ENCODE measurements at places on chromosomes 6 and 20. TPM values are rescaled to one million over a fixed set of nuclear protein-coding genes. Genes with fewer than 3 reads are reported as not detected.
A peak's percentile ranks its signal among the peaks of the same experiment; 100 is the strongest.

Gene BPIFB2
- 0.27 TPM for total RNA-seq

DNA sequence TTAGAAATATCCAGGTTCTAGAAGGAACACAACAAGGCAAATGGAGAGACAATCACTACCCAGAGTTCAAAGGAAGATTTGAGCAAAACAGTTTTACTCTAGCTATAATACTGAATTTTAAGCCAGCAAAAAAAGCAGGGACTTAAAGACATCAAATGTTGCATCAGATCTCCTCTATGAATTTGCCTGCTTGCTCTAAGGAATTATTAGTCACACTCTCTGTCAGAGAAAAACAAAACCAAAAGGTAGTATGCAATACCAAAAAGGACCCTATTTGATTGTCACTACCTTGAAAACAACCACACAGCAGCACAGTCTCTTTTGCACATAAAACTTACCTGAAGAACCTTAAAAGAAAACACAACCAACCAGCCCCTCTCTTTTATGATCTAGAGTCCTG, 46.3 kb downstream of the BTBD9 start:
- H3K4me3 ChIP-seq: no peak overlapping the region
- no peaks in the 10 kb centered on the region for H3K27me3 ChIP-seq
- H3K27ac ChIP-seq: no peak overlapping the region

Gene HRH3
- not detected for total RNA-seq

Gene BPIFA1
- total RNA-seq: 0.26 TPM

- peaks cover 44% of the 10 kb centered on the region for H3K4me1 ChIP-seq
- peak overlapping the region; percentile 84 for H3K27ac ChIP-seq
- H3K4me3 ChIP-seq: peak overlapping the region; percentile 77
- no peaks in the 10 kb centered on the region for H3K27me3 ChIP-seq
- peak; percentile 93 for DNase-seq
- peaks cover 6% of the 10 kb centered on the region for H3K36me3 ChIP-seq
These were observed 1.3 kb downstream of the VEGFA start for GRCh38 chr6:43771210-43771857.

Gene SLC17A3
- total RNA-seq: not detected

Gene CST5
- total RNA-seq: not detected

DNA sequence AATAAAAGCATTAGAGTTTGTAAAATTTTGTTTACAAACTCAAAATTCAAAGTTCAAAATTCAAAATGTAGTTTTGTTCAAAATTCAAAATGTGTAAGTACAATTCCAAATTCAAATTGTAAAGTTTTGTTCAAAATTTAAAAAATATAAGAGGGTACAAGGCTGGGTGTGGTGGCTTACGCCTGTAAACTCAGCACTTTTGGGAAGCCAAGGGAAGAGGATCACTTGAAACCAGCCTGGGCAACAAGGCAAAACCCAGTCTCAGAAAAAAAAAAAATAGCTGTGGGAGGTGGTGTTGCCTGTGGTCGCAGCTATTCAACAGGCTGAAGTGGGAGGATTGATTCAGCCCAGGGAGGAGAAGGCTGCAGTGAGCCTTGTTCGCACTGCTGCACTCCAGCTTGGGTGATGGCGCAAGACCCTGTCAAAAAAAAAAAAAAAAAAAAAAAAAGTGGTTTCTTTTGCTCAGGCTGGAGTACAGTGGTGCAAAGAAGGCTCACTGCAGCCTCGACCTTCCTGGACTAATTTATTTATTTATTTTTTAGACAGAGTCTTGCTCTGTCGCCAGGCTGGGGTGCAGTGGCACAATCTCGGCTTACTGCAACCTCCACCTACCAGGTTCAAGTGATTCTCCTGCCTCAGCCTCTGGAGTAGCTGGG, 5.4 kb upstream of the ZBTB12 start:
- no peak for DNase-seq
- H3K27ac ChIP-seq: no peak overlapping the region
- H3K4me1 ChIP-seq: peaks cover 15% of the 10 kb centered on the region
- no peak overlapping the region for H3K4me3 ChIP-seq
- H3K27me3 ChIP-seq: no peaks in the 10 kb centered on the region
- H3K36me3 ChIP-seq: no peaks in the 10 kb centered on the region

GRCh38 chr20:64149141-64149540, 15.1 kb upstream of the MYT1 start:
- H3K4me1 ChIP-seq: no peaks in the 10 kb centered on the region
- no peak for DNase-seq
- H3K36me3 ChIP-seq: no peaks in the 10 kb centered on the region

DNA sequence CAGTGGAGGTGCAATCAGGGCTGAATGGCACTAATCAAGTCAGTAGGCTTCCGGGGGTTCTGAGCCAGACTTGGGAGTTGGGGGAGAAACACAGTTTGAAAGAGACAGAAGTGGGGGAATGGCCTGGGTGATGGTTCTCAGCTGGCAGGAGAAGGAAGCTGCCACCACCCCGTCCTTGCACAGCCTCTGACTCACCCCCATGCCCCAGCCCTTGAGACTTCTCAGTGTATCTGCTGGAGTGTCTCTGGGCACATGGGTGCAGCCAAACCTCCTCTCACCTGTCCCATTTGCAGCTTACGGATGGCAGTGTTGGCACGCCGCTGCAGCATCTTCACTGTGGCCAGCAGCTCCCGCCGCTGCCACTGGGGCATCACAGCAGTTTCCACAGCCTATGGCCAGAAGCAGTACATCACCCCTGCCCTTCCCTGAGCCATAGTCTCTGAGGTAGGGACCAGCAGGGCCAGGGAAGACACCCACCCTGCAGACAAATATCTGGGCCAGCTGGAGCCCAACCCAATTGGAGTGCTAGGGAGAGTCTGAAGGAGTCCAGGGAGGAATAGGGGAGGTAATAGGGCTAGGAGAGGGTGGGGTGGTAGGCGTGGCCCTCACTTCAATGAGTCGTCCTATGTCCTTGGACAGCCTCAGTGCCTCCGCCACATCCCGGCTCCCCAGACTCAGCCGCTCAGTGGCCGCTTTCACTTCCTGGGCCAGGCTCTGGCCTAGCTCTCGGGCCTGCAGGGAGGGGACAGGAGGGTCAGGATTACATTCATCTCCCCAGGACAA, 11.2 kb downstream of the AARS2 start:
- peaks cover 56% of the 10 kb centered on the region for H3K36me3 ChIP-seq
- no peak for DNase-seq
- no peak overlapping the region for H3K27ac ChIP-seq

Gene GSTA2
- total RNA-seq: 35.8 TPM

DNA sequence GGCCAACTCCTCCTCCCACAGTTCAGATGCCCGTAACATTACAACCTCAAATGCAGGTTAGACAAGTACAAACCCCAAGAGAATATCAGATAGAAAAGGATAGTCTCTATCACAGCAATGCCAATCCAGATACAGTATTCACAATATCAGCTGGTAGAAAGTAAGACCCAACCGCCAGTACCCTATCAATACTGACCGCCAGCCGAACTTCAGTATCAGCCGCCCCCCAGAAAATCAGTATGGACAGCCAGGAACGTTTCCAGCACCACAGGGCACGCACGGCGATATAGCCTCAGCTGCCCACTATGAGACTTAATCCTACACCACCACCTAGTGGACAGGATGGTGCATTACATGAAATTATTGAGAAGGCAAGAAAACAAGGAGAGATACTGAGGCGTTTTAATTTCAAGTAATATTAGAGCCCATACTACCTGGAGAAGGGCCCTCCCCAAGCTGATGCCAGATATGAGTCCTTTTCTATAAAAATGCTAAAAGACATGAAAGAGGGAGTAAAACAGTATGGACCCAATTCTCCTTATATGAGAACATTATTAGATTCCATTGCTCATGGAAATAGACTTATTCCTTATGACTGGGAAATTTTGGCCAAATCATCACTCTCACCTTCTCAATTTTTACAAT, 17.6 kb upstream of the EIF2S2 start:
- H3K4me1 ChIP-seq: peaks cover 3% of the 10 kb centered on the region
- DNase-seq: peak; percentile 66
- no peak overlapping the region for H3K27ac ChIP-seq
- no peaks in the 10 kb centered on the region for H3K27me3 ChIP-seq
- H3K4me3 ChIP-seq: no peak overlapping the region
- no peaks in the 10 kb centered on the region for H3K36me3 ChIP-seq

GRCh38 chr6:47671777-47672176, 26.6 kb upstream of the ADGRF4 start:
- no peaks in the 10 kb centered on the region for H3K4me1 ChIP-seq
- no peak overlapping the region for H3K4me3 ChIP-seq
- H3K27me3 ChIP-seq: no peaks in the 10 kb centered on the region
- H3K36me3 ChIP-seq: no peaks in the 10 kb centered on the region
- H3K27ac ChIP-seq: no peak overlapping the region

DNA sequence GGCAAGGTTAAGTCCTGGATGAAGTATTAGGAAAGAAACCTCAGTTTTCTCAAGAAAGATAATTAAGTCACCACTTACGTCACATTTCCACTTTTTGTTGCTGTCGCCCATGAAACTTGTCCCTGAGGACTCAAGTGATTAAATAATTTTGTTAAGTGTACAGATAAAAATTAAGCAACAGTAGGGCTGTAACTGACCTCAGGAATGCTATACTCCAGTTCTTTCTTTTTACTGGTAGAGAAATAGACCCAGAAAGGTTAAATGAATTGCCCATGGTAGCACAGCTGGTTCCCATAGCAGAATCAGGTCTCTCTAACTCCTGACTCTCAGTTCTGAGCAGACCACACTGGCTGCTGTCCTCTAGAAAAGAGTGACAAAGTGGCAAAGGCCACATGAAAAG, 54.5 kb downstream of the CLIC5 start:
- DNase-seq: no peak
- no peaks in the 10 kb centered on the region for H3K27me3 ChIP-seq
- no peak overlapping the region for H3K4me3 ChIP-seq
- no peak overlapping the region for H3K27ac ChIP-seq
- H3K36me3 ChIP-seq: no peaks in the 10 kb centered on the region

Gene LIN28B
- total RNA-seq: not detected

GRCh38 chr6:44100088-44100550, 27.1 kb downstream of the MRPL14 start:
- peak overlapping the region; percentile 21 for H3K27ac ChIP-seq
- peaks cover 12% of the 10 kb centered on the region for H3K36me3 ChIP-seq
- H3K4me1 ChIP-seq: peaks cover 25% of the 10 kb centered on the region
- H3K4me3 ChIP-seq: no peak overlapping the region

Gene BNIP5
- total RNA-seq: not detected

Gene HLA-DOA
- 56.8 TPM for total RNA-seq

Gene NKAIN2
- 0.13 TPM for total RNA-seq

Gene PGC
- total RNA-seq: 241 TPM

GRCh38 chr6:156971153-156971885, 194.1 kb downstream of the ARID1B start:
- no peak overlapping the region for H3K4me3 ChIP-seq
- H3K27ac ChIP-seq: no peak overlapping the region
- no peak for DNase-seq
- no peaks in the 10 kb centered on the region for H3K36me3 ChIP-seq

- peak overlapping the region; percentile 65 for H3K4me3 ChIP-seq
- no peaks in the 10 kb centered on the region for H3K36me3 ChIP-seq
- no peak for DNase-seq
- H3K4me1 ChIP-seq: peaks cover 25% of the 10 kb centered on the region
- no peaks in the 10 kb centered on the region for H3K27me3 ChIP-seq
- H3K27ac ChIP-seq: peak overlapping the region; percentile 54
These were observed 1.2 kb upstream of the SLC24A3 start for GRCh38 chr20:19211252-19211651.

Gene TPD52L1
- 63.4 TPM for total RNA-seq

Gene AIF1
- 54.5 TPM for total RNA-seq

DNA sequence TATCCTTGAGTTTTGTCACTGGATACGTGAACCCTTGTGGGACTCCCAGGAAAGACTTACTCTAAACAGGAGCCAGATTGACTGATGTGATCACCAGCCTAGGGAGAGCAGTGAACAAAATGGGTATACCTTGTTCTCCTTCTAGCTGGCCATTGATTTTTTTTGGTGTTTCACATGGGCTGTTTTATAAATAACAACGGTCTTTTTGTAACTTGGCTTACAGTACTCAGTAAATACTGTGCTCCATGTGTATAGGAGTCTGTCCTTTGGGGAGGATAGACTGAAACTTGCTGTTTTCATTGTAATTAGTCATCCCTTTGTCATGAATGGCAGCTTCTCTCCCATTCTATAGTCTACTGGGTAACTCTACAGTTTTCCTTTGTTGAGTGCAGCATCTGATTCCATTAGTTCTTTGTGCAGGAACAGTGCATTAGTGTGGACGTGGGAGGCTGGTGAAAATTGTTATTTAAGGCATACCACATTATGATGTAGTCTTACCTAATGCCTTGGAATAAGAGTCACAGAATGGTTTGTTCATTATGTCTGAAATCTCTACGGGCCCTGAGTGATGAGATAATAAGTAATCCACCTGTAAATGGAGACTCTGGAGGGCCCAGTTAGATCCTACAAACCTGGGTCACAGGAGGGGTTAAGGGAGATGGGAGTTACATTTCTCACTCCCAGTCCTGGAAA, 89.5 kb downstream of the TIAM2 start:
- H3K4me3 ChIP-seq: no peak overlapping the region
- no peaks in the 10 kb centered on the region for H3K36me3 ChIP-seq
- H3K27ac ChIP-seq: no peak overlapping the region
- no peaks in the 10 kb centered on the region for H3K27me3 ChIP-seq
- no peak for DNase-seq
- H3K4me1 ChIP-seq: no peaks in the 10 kb centered on the region

Gene SIRPD
- not detected for total RNA-seq

Gene DEFB121
- total RNA-seq: not detected

GRCh38 chr20:20393207-20394120, 25.6 kb downstream of the INSM1 start:
- no peaks in the 10 kb centered on the region for H3K27me3 ChIP-seq
- no peak for DNase-seq
- no peak overlapping the region for H3K27ac ChIP-seq
- no peaks in the 10 kb centered on the region for H3K4me1 ChIP-seq
- H3K4me3 ChIP-seq: no peak overlapping the region
- peaks cover 58% of the 10 kb centered on the region for H3K36me3 ChIP-seq

DNA sequence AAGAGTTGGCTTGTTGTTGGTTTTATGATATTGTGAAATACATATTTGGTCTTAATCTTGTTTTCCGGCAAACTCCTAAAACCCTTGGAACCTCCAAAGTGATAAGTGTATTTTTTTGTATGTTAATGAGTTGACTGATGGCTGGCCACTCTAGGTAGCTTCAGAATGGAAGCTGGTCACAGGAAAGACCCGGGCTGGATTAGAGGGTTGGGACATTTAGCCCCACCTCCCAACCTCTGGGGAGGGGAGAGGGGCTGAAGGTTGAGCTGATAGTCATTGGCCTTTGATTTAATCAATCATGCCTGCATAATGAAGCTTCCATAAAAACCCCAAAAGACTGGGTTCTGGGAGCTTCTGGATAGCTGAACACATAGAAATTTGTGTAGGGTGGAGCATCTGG, 42.7 kb downstream of the SASH1 start:
- H3K4me3 ChIP-seq: no peak overlapping the region
- DNase-seq: no peak
- no peaks in the 10 kb centered on the region for H3K27me3 ChIP-seq
- peaks cover 50% of the 10 kb centered on the region for H3K4me1 ChIP-seq

Gene CEP162
- total RNA-seq: 27.6 TPM

Gene ACTL10
- total RNA-seq: 2.1 TPM

DNA sequence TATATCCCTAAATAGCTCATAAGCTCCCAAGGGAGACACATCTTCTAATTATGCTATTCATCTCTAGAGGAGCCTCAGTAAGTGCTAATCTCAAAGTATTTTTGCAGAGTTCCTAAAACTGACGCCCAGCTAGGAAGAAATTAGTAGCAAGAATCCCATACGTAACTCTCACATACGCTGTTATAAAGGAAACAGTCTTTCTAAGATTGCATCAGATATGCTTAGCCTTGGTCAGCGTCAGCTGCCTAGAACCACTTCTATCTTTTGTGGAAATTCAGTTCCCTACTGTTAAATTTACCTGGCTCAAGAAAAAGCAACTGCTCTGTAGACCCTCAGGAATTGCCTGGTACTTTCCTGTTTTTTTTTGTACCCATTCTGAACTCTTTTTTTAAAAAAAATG, 13.6 kb downstream of the RIPOR2 start:
- H3K4me3 ChIP-seq: no peak overlapping the region
- no peak overlapping the region for H3K27ac ChIP-seq
- H3K27me3 ChIP-seq: no peaks in the 10 kb centered on the region
- no peak for DNase-seq
- H3K36me3 ChIP-seq: no peaks in the 10 kb centered on the region
- peaks cover 24% of the 10 kb centered on the region for H3K4me1 ChIP-seq
